Neural crest cell (in vitro differentiated cells): ENCODE measurements at places on chromosomes 6 and 20.

GRCh38 chr6:33304216-33304615 is 5.5 kb upstream of the RGL2 start:
- no peak for DNase-seq

DNA sequence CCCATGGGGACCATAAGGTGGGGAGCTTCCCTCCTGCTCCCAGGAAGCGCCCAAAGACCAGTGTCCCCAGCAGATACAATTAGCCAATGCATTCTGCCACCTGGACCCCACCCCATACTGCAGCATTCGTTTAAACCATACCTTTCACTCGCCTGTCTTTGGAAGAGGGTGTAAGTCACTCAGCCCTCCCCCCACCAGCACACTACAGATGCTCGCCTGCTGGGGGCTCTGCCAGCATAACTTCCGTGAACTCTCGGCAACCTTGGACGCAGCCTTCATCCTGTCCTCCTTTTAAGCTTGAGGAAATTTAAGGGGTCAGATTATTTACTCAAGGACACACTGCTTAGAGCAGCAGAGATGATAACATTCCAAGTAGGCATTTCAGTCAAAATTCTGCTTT is 94.4 kb upstream of the NAA20 start:
- no peak for DNase-seq

GRCh38 chr6:28771401-28772267 is 152.2 kb downstream of the TRIM27 start:
- no peak for DNase-seq

GRCh38 chr6:5994999-5995657 is 11.6 kb downstream of the NRN1 start:
- DNase-seq = no peak

DNA sequence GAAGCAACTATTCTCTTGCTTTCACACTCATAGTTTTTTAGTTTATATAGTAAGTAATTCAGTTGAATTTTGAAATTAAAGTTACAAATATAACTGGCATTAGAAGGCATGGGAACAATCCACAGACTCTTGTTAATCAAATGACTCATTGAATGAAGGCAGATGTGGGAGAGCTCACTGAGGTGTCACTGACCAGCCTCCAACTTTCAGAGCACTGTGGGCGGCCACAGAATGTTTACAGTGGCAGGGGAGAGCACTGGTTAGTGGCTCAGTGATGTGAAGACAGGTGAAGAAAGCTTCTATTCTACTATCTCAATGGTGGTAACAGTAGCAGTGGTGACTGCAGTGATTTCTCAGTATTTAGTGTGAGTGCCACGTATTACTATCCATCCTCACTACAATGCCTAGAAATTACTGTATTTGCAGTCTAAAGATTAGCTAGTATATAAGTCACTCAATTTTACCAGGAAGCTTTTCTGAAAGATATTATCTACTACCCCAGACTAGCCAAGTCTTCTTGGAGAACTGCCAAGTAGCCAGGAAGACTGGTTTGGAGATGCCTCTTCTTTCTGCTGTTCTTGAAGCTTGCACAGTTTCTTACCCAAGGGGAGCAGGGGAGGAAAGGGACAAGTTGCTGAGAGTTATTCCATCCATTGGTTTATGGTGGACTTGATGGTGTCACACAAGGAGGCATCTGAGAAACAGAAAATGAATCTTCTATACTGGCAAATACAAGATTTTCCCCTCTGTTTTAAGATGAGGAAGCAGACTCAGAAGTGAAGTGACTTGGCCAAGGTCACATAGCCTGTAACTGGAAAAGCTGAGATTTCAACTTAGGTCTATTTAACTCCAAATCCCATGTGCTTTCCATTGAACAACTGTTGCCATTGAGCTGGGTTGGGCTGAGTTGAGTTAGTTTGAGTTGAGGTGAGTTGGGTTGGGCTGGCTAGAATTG is 231.2 kb downstream of the ANKRD60 start:
- no peak for DNase-seq

DNA sequence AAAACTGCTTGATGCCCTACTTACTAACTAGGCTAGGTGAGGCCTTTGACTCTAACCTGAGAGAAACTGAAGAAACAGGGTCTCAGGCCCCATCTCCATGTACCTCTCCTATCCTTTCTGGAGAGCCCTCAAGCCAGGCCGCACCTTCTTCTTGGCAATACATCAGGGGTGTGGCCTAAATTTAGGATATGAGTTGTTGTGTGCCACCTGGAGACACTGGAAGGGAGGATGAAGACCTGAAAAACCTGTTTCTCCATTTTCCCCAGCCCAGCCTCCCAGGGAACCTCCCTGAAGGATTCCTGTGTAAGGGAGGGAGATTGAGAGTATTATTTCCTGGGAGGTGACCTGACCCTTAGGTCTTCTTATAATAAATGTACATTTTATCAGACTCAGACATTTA is 3.1 kb downstream of the LY6G6D start:
- DNase-seq = no peak

DNA sequence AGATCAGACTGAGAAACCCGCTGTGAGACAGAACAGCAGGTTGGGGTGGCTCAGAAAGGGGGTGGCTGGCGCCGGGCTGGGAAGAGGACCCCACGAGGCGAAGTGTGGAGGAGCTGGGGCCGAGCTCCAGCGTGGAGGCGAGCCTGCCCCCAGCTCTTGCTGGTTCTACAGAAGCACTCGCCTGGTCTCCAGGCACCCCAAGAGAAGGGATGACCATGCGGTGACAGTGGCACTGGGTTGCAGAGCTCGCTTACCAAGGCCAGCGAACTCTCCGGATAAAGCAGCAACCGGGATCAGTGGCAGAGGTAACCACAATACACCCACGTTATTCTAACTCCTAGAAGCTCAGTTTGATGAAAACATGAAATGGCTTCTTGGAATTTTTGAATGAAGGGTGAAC is 26.5 kb downstream of the THBS2 start:
- DNase-seq = no peak

DNA sequence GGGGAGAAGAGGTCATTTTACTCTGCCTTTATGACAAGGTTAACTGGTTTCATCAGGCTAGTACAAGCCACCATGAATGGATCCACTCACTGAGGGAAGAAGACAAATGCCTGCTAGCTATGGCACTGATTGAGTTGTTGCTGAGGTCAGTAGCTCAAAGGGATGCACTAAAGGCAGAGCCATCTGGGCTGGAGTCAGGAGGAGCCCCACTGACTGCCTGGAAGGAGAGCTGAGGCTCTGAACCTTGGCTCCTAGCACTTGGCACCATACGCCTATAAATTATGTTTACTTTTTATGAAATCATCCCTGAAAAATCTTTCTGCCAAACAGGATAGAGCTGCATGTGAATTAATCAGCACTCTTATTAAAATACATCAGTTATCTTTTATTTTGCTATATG is 104.6 kb downstream of the DTD1 start:
- no peak for DNase-seq

DNA sequence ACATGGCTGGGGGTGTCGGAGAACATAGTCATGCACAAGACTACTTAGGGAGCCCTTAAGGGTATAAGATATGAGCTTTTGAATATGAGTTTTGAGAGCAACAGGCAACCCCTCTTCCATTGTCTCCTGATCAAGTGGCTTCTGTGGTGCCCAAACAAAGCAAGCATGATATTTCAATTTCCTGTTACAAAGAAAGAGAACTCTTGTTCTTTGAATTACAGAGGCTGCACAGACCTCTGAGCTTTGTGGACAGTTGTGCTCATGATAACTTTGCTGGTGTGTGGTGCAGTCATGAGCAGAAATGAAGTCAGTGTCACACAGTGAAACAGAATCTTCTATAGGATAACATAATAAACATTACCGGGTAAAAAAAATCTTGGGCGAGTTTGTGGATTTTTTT is 66.8 kb upstream of the THEMIS start:
- no peak for DNase-seq

DNA sequence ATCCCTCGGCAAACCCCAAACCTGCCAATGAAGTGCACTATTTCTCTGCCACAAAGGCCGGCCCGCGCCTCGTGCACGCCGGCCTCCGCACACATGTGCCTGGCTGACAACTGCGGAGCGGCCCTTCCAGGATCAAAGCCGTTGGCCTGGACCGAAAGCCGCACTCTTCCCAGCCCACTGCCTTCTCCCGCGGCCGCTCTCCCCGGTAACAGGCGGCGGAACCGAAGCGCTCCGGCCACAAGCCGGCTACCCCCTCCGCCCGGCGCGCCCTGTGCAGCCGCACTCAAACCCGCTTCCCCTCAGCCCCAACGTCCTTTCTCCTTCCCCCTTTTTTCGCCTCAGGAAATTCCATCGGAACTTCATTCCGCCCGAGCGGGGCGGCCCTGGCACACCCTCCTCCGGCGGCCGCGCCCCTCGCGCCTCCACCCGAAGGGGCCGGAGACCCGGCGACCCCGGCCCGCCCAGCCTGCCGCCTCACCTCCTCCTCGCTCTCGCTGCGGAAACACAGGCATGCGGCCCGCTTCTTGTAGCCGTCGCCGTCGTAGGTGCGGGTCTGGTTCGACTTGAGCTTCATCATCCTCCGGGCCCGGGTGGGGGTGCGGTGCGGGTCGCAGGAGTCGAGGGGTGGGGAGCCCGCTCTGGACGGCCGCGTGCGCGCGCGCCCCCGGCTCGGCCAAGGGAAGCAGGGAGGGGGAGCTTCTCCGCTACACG is 528 bp downstream of the NUDT3 start:
- DNase-seq = peak; percentile 58

GRCh38 chr6:157096105-157096504 is 227.2 kb downstream of the TMEM242 start:
- no peak for DNase-seq

GRCh38 chr6:169719117-169719516 is 5.2 kb downstream of the PHF10 start:
- DNase-seq = no peak

DNA sequence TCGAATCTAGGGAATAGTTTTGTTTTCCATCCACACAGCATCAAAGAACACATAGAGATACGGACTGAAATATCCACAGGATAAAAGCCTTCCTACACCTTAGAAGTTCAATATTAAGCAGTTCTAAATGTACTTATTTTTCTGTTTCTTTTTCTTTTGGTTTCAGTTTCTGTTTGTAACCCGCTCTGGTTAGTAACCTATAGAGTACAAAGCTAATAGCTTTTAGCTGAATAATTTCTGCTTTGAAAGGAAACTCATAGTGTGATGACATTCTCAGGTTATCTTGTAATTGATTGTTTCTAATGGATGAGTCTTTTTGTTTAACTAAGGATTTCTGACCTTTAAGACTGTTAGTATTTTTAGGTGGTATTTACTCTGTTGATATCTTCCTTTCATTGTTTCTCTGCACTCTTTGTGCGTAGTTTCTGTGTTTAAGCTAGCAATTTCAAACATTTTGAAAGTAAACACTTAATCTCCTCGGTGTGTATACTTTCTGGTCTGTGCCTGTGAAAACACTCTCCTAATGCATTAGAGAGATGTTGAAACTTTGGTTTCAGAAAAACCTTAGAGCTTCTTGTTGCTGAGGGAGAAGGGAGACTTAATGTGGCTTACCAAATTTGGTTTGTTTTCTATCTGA is 385.5 kb downstream of the HDGFL1 start:
- DNase-seq = no peak

- DNase-seq = no peak
Observed at GRCh38 chr6:27275025-27275956, 27.8 kb downstream of the PRSS16 start.

- no peak for DNase-seq
Observed at GRCh38 chr6:109242925-109243324, 139.3 kb downstream of the CD164 start.

DNA sequence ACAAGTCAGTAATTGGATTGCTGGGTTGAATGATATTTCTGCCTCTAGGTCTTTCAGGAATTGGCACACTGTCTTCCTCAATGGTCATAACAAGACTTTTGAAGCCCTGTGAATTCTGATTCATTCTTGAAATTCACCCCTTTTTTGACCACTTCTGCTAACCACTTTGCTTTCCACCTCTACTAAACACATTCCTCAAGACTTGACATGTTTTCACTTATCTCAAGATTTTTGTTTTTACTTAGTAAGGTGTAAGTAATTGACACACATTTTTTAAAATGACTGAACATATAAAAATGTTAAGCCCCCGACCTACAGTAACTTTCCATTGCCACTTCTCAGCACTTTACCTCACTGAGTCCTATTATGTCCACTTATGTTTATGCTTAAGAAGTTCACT is 239.1 kb downstream of the GRM1 start:
- no peak for DNase-seq

DNA sequence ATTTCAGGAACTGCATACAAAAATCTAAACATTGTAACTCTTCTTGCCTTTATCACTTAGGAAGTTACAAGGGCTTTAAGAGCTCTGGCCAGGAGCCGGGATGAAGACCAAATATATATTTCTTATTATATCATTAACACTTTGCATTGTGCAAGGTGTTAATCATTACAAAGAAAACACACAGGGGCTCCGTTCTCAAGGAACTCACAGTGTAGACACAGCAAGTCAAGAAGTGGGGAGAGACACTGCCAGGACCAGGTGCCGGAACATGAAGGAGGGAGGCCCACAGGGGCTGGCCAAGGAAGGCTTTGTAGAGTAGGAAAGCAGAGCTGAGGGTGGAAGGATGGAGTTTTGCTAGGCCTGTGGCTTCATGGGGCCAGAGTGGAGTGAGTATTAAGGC is 17.4 kb downstream of the ITPR3 start:
- no peak for DNase-seq

DNA sequence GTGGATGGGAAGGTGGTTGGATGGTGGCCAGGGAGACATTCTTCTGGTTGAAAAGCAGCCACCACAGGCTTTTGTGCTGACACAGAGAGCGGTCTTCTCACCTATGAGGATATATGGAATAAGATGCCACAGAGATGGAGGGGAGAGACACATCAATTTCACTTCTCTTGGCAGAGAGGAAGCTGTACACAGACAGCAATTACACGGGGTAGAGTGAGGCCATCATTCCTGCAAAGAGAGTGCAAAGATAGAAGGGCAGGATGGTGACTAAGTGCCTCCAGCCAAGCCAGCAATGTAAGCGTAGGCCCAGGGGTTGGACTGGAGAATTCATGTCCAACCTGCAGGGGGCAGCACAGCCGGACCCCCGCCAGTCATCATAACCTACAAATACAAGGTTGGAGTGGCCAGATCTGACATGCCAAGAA is 56.4 kb downstream of the NRN1 start:
- no peak for DNase-seq
